AG09309 (cell line): ENCODE measurements at places on chromosomes 3 and 15.

GRCh38 chr3:197590313-197590962 lies 34.7 kb upstream of the BDH1 start:
- no peak for DNase-seq

DNA sequence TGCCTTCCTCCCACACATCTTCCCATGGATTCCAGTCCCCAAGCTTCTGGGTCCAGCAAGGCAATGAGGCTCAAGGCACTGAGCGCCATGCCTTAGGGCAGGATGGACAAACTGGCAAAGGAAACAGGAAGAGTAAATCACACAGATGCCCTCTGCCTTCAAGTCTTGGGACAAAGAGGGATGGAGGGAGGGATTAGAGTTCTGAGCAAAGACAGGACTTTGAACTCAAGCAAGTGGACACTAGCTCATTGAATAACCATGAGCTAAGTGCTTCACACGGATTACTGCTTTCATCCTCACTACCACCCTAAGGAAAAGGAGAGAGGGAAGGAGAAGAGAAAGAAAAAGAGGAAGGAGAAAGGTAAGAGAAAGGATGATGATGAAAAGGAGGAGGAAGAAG lies 7.6 kb upstream of the THBS1 start:
- DNase-seq: no peak

GRCh38 chr3:15875016-15875689 lies 77.4 kb upstream of the ANKRD28 start:
- peak; percentile 32 for DNase-seq

- DNase-seq: no peak
Observed at GRCh38 chr3:112817271-112817670, 29.4 kb downstream of the CD200R1L start.

DNA sequence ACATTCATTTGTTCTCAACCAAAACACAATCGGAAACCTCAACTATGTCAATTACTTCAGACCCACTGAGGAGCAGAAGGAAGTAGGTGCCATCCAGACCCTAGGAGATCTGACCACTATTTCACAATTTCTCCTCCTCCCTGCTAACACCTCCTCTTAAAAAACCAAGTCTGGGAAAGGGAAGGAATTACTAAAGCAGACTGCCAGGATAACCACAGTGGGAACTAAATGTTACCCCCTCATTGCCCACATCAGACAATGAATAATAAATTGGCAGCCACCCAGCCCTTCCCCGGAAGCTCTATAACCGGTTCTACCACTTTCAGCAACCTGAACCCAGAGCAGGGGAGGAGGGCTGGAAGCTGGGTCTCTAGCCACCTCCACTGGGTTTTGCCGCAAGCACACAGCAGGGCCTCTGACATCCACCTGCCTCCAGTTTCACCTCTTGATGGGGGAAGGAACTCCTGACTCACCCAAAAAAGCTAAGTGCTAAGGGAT lies 17.6 kb downstream of the C15orf62 start:
- peak; percentile 83 for DNase-seq

GRCh38 chr15:75731248-75732151 lies 18.9 kb upstream of the CSPG4 start:
- DNase-seq: no peak

GRCh38 chr3:170865209-170866094 lies 4.5 kb downstream of the RPL22L1 start:
- no peak for DNase-seq

DNA sequence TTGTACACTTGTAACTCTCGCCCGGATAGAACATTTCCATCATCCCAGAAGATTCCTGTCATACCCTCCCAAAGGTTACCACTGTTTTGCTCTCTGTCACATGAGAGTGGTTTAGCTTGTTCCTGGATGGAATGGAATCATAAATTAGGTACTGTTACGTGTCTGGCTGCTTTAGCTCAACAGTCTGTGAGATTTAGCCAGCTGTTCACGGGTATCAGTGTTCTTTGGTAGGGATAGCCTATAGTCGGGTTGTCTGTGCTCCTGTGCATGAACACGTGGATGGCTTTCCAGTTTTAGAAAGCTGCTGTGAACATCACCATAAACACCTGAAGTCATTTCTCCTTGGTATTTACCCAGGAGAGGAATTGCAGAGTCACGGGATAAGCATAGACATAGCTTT lies 58.2 kb upstream of the NR2C2 start:
- no peak for DNase-seq

DNA sequence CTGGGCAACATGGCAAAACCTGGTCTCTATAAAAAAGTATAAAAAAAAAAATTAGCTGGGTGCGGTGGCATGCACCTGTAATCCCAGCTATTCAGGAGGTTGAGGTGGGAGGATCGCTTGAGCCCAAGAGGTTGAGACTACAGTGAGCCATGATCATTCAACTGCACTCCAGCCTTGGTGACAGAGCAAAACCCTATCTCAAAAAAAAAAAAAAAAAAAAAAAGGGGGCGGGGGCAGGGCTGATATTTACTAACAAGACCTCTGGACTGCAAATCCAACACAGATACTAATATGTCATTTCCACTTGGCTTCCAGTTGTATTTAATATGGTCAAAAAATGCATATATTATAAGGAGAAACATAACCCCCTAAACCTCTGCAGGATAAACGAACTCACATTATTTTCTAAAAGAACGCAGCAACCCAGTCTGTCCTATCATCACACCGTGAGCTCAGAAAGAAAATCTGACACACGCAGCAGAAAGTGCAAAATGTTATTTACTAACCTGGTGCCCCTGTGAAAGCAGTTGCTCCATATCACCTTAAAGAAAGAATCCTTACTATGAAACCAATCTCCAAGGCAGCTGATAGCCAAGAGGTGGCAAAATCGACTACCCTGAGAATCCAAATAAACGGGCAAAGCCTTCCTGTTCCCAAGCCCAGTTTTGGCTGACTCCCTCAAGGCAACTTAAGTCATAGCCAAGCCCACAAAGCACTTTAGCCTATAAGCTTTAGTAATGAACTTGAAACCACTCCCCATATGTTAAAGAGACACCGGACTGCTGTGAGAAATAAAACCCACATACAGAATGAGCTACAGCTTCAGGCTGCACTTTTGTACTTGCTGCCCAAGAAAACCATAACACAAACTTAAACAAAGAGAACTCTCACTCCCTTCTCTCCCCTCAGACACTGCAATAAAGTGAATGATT lies 39.3 kb downstream of the PLD1 start:
- peak; percentile 62 for DNase-seq

GRCh38 chr3:113495035-113495434 lies 19.9 kb downstream of the SPICE1 start:
- no peak for DNase-seq

DNA sequence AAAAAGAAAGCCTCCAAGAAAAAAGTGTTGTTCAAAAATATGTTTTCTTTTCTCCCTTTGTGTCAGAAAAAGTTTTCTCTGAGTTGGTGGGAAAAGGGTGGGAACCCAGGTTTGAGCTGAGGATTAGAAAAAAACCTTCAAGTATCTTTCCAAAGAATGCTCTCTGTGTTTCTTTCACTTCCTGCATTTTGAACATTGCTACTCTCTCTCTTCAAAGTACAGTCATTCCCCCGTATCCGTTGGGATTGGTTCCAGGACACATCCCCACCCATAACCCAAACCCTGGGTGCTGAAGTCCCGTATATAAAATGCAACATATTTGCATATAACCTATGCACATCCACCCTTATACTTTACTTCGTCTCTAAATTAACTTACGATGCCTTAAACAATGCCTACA lies 139.6 kb downstream of the TMCO5A start:
- DNase-seq: no peak

DNA sequence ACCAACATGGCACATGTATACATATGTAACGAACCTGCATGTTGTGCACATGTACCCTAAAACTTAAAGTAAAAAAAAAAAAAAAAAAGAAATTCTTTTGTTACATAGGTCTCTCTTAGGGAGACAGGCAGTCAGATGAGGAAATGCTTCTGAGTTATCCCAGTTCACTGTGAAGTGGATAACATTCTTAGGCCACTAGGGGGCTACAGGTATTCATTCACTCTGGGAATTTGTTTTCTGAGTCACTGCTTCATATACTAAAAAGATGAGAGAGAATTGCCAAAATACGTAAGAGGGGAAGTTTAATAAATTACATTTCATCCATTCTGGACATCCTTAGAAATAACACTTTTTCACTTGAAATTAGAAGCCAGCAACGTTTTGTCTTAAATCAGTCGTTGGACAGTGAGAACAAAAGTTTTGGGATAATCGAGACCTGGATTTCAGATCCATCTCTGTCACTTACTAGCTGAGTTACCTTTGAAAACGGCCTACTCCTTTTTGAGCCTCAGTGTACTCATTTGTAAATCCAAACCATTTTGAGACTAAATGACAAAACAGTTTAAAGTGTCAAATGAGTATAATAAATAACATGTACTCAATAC lies 738.4 kb upstream of the ALCAM start:
- DNase-seq: peak; percentile 48

DNA sequence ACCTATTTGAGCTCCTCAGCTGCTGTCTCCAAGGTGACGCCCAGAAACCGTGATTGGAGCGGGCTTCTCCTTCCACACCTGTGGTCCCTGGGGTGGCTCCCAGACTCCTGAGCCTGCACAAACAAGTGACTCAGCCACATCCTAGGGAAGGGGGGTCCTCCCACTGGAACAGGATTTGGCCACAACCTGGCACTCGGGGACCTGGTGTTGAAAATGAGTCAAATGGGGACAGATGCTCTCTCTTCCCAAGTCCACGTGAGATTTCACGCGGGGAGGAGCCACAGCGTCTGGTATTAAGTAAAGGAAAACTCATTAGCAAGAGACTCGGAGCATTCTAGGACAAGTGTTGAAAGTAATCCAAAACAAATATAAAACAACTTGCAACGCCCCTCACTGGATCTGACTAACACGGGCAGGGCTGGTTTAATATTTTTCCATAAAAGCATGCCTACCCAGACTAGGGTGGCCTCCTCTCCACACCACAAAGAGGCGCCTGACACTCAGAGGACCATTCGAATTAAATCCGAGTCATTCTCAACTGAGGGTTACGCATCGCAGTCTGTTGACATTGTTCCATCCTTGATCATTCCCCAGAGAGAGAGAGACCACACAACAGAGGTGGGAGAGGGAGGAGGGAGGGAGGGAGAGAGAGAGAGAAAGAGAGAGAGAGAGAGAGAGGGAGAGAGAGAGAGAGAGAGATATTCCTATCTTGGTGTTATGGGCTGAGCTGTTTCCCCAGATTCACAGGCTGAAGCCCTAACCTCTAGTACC lies 74.4 kb downstream of the MGLL start:
- DNase-seq: peak; percentile 78

DNA sequence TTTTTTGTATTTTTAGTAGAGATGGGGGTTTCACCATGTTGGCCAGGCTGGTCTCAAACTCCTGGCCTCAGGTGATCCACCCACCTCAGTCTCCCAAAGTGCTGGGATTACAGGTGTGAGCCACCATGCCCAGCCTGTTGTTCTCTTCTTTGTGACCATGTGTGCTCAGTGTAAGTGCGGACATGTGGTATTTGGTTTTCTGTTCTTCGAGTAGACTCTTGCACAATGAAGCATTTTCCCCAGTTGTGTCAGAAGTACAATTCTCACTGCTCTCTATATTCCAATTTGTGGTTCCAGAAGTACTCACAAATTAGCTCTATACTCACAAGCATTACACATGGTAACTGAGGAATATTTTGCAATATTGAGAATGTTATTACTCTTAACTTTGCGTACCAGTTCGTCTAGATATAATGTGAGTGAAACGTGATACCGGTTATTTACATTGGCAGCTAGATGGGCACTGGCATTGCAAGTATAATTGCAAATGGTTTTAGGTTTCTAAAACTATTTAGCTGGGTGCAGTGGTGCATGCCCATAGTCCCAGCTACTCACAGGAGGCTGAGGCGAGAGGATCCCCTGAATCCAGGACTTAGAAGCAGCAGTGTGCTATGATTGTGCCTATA lies 34.2 kb upstream of the MTMR14 start:
- no peak for DNase-seq

DNA sequence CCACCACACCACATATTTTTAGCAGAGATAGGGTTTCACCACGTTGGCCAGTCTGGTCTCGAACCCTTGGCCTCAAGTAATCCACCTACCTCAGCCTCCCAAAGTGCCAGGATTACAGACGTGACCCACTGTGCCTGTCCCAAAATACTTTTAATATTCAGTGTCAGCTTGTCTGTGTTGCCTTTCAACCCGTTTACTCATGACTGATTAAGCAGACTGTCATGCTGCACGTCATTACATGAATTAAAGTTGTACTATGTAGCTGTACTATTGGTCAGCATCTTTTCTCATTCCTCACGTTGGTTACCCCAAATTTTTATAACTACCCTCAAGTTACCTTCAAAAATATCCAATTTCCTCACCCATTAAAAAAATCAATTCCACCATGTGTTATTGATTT lies 48.7 kb upstream of the GADL1 start:
- DNase-seq: no peak

- no peak for DNase-seq
Observed at GRCh38 chr3:139540651-139541531, 1.3 kb upstream of the RBP1 start.

GRCh38 chr3:54296531-54296930 lies 174.2 kb downstream of the CACNA2D3 start:
- no peak for DNase-seq

- no peak for DNase-seq
Observed at GRCh38 chr15:80259942-80260510, 8.0 kb upstream of the CTXND1 start.

- no peak for DNase-seq
Observed at GRCh38 chr3:94246171-94246570, 183.3 kb downstream of the NSUN3 start.

DNA sequence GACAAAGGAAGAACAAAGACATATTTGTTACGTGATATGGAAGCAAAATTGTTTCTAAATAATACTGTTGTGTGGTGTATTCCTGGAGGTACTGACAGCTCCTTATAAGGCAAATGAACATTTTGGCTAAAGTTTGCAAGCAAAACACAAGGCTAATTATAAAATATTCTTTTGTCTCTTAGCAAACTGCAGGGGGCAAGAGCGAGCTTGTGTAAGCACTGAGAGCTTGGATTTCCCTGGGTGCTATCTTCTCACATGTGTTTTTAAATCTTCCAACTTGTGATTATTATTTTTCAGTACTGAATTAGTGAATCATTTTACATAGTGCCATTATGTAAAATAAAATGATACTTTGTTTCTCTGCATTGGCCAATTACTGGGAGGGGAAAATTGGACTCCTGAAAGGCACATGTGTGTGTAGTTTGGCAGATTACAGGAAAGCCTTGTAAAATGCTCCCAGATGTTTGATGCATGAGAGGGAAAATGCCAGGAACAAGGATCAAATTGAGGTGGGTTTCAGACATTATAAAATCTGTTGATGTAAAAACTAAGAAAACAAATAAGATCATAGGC lies 611.5 kb downstream of the AGBL1 start:
- no peak for DNase-seq
